ENCODE measurements at places on chromosomes 7 and 10.

DNA sequence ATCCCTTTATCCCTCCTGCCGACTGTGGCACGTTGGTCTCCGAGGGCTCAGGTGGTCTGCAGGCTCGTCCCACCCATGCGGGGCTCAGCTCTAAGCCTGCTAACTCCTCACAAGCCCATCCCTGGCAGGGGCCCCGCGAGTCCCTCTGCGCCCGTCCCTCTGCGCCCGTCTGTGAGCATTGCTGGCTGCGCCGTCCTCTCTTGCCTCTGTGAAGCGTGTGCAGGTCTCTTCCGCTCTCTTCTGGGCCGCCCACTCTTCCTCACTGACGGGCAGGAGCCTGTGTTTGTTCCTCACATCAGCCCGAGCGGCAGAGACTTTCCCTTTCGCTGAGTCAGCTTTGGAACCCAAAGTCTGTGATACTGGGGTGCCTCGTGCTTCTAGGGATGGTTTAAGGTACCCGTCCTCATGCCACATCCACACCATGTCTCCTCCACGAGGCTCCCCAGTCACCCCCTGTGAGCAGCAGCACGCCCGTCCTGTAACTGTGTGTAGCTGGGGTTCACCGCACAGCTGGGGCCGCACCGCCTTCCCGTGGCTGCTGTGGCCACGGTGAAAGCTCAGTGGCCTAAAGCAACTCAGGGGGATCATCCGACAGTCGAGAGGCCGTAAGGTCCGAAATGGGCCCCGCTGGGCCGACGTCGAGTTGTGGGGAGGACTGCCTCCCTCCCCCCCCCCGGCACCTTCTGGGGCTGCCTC is 35.5 kb downstream of the ADGRA1 start:
- no peak for DNase-seq

DNA sequence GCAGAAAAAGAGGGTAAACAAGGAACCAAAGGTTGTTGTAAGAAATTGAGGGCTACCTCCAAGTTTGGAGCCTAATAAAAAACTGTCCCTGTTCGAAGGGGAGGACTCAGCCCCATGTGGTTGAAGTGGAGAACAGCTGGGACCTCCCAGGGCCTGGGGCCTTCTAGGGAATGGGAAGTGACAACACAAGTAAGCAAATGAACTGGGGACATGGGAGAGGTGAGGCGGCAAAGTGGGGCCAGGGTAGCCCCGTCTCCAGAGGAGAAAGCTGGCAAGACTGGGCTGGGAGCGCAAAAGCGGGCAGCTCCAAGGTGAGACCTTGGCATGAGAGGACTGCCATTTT is 198.1 kb downstream of the ZNF438 start:
- DNase-seq, result no peak

- no peak for DNase-seq
These were observed 76.0 kb downstream of the ATXN7L1 start for GRCh38 chr7:105800442-105800841.

DNA sequence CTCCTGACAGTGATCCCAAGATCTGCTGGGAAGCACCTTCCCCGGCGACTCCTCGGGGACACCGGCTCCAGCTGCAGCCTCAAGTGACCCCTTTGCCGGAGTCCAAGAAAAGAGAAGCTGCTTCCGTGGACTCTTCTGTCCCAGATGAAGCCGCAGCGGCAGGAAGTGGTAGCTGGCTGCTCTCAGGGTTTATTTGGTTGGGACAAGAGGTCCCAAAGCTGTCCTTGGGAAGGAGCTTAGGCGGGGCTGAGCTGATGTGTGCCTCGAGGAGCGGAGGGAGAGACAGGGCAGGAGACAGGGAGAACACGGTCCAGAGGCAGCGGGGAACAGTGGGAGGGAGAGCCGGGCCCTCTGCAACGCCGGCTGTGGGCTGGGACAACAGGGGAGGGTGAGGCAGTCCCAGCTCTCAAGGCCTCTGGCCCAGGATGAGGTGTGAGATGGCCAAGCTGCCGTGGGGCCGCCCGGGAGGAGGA is 13.1 kb upstream of the FAM20C start:
- DNase-seq, result no peak

Measured in stimulated activated CD4-positive, alpha-beta T cell treated with anti-CD3 and anti-CD28 coated beads, Interleukin-1b, Interleukin-23, amount 100 ng/mL, for 4 hours (primary cell).